ENCODE measurements at places on chromosomes 12 and 14. TPM values are rescaled to one million over a fixed set of nuclear protein-coding genes. Genes with fewer than 3 reads are reported as not detected.

The PLEK2 gene
- total RNA-seq: 22.4 TPM

The SLC39A5 gene
- not detected for total RNA-seq

The KRT2 gene
- total RNA-seq: not detected

The IKBIP gene
- 29.2 TPM for total RNA-seq

The B3GNT4 gene
- total RNA-seq: 1.8 TPM

The HVCN1 gene
- total RNA-seq: not detected

The DENR gene
- total RNA-seq: 104 TPM

The ANG gene
- total RNA-seq: 1.7 TPM

The NOXRED1 gene
- total RNA-seq: 0.58 TPM

The GNB3 gene
- total RNA-seq: 0.47 TPM

The OR5AU1 gene
- not detected for total RNA-seq

The C1S gene
- 11.5 TPM for total RNA-seq

The KLHDC1 gene
- total RNA-seq: 0.52 TPM

GRCh38 chr14:34693228-34693939 is 21.0 kb downstream of the CFL2 start:
- DNase-seq: peak; percentile 29

- DNase-seq: peak; percentile 61
Observed at GRCh38 chr14:37036669-37037341, 135.6 kb downstream of the SLC25A21 start.

- DNase-seq: no peak
Observed at GRCh38 chr12:123200414-123200813, 32.5 kb downstream of the MPHOSPH9 start.

DNA sequence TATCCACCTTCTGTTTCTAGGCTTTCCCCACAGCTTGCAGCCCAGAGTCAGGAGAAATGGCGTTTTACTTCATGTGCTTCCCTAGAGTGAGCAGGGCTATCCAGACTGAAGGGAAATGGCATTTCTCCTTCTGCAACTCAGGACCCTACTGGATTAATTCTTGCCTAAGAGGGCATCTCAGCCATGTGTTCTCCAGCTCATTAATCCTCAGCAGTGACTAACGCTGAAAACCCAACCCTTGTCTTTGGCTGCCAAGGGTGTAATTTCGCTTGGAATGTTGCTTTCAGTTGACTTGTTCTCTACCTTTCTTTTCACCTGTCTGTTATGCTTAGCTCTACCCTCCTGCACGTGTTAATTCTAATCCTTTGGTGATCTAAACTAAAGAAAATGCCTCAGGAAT is 21.0 kb upstream of the EMP1 start:
- DNase-seq: peak; percentile 91

DNA sequence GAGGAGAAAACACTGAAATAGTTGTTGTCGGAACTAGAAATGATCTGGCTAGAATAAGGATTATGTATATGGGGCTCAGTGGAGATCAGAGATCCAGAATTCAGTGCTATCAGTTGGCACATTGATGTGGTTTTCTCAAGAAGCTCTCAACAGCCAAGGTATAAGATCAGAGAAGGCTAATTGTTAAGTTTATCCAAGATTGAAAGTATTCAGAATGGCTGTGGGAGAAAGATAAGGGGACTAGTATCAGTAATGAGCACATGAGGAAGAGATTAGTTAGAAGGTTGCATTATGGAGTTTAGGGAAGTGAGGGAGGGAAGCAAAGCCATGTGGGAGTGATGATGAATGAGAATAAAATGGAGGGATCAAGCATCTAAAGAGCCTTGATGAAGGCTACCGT is 128.1 kb upstream of the MIS18BP1 start:
- no peak for DNase-seq

DNA sequence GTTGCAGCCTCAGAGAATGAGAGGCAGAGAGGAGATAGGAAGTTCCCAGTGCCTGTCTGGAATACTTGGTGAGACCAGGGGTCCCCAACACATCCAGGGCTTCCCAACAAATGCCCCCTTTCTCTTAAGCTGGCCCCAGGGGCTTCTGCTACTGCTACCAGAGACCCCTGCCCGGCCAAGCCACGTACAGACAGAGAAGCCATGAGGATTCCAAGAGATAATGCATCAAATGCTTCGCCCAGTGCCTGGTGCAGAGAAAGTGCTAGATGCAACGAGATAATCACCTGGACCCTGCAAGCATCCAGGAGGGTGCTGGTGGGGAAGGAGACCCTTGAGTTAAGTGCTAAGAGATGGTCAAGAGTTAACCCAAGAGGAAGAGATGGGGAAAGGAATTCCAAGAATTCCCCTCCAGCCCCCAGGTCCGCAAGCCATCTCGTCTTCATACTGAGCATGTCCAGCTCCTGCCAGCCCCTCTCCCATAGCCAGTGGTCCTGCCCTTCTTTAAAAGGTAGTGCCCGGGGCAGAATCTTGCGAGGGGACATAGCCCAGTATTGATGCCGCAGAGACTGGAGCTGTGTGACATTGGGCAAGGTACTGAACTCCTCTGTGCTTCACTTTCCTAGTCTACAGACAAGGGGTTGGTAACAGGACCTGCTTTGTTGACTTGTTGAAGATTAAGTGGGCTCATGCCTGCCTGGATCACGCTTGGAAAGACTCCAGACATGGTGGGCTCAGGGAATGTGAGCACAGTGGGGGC is 103.3 kb downstream of the CALM1 start:
- DNase-seq: no peak

DNA sequence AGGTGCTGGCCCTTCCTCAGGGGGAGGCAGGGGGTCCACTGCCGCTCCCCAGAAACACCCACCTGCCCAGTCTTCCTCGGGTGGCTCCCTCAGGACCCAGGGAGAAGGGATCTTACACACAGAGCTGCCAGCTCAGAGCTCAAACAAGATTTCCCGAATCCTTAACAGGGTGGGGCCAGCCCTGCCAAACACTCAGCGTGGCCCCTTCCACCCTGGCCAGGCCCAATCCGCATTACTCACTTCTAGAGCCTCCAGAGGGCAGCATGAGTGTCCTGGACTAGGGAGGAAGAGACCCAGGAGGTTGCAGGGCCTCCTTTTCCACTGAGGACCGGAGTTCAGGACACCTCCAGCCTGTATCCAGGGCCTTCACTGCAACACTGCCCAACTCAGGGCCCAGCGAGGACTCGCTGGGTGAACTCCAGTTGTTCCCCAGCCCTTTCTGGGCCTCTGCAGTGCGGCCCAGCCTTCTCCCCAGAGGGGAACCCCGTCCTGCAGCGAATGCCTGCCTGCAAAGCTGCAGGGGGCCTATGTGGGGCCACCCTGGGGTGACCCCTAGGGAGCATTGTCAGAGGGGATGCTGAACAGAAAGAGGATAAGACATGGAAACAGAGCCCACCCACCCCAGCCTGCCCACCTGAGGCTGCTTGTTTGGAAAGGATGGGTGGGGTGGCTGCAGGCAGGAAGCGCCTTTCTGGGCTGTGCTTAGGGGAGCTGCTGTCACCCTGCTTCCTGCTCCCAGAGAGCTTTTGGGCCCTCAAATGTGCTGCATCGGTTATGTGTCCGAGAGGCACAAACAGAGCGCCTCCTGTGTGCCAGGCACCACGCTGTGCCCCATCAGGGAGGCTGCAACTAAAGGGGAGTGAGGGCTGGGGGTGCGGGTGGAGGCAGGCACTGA is 43.8 kb downstream of the CCNK start:
- DNase-seq: peak; percentile 45

DNA sequence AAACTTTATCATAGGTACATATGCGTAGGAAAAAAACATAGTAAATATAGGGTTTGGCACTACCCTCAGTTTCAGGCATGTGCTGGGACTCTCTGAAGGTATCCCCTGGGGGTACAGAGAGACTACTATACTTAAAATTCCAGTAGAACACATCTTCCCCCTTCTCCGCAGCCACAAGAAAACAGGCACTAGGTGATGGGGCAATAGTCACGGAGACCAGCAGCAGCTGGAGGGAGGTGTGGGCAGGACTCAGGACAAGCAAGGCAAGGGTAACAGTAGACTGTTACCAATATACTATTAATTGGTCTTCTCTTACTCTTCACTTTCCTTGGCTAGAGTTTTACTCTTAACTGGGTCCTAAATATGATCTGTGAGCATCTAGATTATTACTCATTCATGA is 4.6 kb upstream of the PAPOLA start:
- DNase-seq: no peak

GRCh38 chr12:106179086-106179485 is 40.3 kb upstream of the NUAK1 start:
- DNase-seq: no peak

DNA sequence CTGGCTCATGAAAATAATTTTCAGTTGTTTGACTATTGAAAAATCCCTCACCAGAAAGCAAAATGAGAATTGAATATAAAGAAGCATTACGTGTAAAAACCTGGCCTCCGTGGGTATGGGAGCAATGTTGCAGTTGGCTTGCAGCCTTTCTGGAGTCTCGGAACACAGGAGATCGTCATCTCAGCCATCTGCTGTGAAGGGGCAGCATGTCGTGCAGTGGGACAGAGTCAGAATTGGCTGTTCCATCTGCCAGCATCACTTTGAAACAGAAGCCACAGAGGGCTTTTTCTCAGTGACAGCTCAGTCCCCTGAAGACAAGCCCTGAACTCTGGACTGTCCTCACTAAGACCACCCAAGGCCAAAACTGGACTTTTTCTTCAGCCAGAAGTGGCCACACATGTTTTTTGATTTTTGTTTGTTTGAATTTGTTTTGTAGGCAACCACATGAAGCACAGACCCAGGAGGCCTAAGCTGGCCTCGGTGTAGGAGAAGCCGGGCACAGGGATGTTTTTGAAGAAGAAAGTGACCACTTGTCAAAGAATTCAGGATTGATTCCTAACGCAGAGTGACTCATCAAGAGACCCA is 170.8 kb upstream of the DYRK2 start:
- no peak for DNase-seq

DNA sequence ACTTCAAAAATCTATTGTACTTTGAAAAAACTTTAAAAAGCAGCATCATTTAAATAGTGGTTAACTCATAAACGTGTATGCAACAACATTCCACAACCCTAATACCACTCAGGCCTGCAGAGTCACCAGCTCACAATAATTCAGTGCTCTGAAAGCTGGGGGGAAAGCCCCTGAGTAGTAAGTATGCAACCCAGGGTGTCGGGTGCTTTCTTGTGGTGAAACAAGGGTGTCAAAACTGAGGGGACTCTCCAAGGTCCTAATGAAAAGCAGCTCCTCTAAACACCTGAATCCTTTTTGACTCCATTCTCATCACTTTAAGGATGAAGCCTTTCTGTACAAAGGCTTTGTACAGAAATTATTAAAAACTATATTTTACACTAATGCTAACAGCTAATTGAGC is 33.7 kb downstream of the FGFR1OP2 start:
- DNase-seq: no peak

- DNase-seq: no peak
Observed at GRCh38 chr12:94969424-94969823, 34.1 kb downstream of the NDUFA12 start.

GRCh38 chr14:55698051-55698450 is 118.0 kb downstream of the KTN1 start:
- DNase-seq: no peak

DNA sequence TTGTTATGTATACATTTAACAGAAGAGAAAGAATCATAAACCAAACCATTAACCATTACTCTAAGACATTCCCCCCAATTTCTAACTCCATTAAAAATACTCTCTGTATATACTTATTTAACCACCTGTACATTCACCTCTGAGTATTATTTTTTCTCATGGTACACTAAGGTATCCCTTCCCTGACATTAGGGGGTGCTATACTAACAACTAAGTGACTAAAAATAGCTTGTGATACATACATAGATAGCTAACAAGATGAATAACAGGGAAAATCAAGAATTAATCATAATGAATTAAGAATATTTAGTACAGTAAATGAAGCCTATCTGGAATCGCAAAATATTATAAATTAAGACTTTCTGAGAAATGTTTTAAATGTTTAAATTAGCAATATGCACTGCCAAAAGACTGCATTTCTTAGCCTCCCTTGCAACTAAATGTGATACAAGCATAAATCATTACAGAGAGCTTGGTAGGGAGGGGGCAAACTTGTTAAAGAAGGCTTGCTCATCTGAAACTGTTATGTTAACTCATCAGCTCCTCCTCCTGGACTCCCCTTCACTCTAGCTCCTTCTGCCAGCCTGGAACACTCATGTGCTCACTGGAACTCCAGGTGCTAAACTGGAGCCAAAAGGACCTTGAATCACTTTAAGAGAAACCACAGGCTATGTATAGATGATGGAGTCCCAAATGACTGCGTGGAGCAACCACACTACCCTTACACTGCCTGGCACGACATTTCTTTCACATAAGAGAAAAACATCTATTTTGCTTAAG is 14.9 kb downstream of the C2CD5 start:
- peak; percentile 48 for DNase-seq

DNA sequence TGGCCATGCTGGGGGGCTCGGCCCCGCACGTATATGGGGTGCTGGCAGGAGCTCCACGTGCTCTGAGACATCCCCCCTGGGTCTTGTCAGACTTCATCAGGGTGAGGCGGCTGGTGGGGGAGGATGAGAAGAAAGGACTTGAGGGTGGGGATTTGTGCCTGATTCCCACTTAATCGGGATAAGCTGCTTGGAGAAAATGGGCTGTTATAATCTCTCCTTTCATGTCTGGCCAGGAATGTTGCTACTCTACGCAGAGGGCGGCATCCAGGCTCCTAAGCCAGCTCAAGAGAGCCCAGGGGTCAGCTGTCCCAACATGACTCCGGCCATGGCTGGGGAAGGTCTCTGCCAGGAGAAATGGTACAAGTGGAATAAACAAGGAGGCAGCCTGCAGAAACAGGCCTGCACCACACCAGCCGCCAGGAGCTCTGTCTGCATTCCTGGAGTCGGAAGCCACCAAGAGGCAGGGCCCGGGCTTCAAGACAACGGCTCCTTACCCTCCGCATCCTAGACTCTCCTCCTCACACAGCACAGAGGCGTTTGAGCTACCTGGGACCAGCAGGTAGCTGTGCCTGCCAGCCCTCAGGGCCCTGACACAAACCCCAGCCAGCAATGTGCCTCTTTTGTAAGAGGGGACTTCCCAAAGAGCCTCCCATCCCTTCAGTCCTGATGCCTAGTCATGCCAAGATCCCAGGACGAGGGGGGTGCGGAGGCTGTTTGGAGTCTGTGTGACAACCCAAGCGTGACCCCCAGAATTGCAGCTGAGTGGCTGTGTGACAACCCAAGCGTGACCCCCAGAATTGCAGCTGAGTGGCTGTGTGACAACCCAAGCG is 195.8 kb upstream of the DIO3 start:
- no peak for DNase-seq

DNA sequence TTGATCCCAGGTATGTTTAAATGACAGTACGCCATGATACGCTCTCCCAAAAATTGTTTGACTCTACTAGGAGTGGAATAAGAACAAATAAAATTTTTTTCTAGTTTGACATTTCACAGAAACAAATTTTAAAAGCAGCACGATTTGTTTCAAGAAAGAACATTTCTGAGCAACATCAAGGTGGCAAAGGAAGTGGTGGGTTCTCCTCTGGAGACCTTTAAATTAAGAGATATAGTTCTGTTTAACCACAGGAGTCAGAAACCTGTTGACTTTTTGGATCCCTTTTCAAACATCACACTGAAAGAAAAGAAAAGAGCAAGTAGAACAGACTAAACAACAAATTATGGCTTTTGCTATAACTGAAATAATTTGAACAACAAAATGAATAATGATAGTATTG is 2.5 kb upstream of the SLC6A13 start:
- DNase-seq: no peak

GRCh38 chr12:116624516-116624915 is 65.3 kb downstream of the MAP1LC3B2 start:
- no peak for DNase-seq

- DNase-seq: no peak
Observed at GRCh38 chr12:113237748-113238147, 16.5 kb downstream of the TPCN1 start.
